ENCODE measurements at places on chromosomes 2 and 18. TPM values are rescaled to one million over a fixed set of nuclear protein-coding genes. Genes with fewer than 3 reads are reported as not detected.

DNA sequence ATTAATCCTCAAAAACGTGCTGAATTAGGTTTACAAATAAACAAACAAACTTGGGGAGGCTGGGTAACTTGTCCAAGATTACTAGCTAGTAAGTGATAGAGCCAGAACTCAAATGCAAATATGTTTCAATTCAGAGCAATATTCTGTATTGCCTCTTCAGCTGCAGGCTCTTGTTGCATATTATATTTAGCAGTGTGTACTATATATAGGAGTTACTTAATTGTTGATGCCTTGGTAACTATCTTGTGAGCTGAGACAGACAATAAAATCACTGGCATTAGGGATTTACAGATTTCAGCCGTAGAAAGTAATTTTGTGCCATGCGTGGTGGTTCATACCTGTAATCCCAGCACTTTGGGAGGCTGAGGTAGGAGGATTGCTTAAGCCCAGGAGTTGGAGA, 10.2 kb upstream of the ANKRD12 start:
- no peak for DNase-seq

GRCh38 chr2:88212251-88212790, 42.2 kb downstream of the THNSL2 start:
- no peak for DNase-seq

DNA sequence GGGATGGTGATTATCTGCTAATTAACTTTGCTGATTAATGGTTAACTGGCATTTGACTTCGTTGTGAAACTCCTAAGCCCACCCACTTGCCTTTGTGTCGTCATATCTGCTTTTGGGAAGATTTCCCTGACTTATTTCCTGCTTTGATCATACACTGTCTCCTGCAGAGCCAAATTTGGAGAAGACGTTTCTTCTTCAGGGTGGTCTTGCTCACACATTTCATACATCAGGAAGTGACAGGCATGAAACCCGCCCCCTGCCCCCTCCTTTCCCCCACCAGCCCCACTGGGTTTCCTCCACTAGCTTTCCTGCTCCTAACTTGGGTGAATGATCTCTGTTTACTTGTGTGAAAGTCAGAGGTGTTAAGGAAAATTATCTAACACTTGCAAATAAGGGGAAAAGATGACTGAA, 300.1 kb downstream of the TSN start:
- no peak for DNase-seq

DNA sequence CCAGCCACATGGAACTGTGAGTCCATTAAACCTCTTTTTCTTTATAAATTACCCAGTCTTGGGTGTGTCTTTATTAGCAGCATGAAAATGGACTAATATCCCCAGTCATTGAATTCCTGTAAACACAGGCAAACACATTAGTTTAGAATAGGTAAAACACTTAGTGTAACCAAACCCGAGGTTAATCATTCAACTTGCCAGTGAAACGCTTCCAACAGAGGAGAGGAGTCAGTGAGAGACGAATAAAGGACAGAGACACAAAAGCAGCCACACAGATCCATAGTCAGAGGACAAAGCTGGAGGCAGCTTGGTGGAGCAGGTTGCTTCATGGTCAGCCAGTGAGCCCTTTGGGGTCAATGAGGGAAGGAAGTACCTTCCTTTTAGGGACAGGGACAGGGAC, 348.1 kb downstream of the TGIF1 start:
- DNase-seq, result no peak

DNA sequence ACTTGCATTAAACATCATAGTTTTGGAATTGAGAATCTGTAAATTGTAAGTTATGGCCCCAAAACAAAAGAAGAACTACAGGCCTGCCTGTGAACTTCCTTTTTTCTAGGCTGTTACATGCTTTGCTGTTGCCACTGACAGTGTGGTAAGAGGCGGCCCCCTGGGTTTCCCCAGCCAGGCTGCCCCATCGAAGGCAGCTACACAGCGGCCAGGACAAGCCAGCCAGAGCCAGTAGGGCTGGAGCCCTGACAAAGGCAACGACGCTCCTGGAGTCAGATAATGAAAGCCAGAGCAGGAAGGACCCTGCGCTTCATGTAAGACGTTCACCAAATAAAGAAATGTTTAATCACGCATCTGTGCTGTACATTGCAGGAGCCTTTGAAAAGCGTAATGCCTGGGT, 55.0 kb downstream of the ANKRD44 start:
- DNase-seq, result peak; percentile 18

DNA sequence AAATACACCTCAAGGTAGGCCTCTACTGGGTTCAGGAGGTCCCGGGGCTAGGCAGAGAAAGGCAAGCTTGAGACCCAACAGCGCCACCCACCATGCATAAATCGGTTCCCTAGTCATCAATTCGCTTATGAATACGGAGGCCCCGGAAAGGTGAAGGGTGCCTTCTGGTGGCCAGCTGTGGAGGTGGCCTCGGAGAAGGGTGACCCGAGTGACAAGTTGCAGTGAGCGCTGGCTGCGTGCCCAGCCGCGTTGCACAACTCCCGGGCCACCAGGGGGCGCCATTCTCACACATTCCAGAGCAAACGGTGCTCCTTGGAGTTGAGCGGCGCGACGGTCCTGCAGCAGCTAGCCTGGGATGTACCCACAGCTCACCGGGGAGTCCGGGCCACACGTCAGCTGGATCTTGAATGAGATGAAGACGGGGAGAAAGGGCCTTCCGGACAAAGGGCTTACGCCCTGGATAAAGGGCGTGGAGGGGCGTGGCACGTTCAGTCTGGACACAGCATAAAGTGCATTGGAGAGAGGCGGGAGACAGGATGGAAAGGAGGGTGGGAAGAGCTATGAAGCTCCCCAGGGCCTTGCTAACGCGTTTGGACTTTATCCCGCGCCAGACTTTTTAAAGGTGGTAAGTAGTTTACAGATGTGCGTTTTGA, 20.4 kb downstream of the TMSB10 start:
- peak; percentile 67 for DNase-seq

Gene ERFE
- total RNA-seq, result 1.7 TPM

Gene GALNT13
- total RNA-seq, result 14.2 TPM

Gene LOXL3
- 7.0 TPM for total RNA-seq

All from cerebellum (tissue), 4 donors.